T-helper 1 cell (primary cell): ENCODE measurements at places on chromosomes 4 and X.

DNA sequence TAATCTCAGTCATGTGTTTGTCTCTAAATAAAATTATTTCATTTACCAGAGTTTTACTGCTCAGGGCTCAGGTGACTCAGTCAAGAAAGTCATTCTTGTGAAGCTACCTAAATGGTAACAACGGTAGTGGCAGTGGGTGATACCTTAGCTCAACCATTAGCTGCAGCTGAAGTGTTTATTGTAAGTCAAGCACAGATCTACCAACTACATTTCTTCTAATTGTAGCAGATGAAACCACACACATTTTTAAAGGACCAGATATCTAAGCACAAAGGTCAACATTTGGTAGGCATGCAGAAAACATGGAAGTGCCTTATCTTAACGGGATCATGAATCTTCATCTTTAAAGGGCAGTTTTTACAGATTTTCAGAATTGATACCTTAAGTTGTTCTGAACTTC, 79.1 kb downstream of the FAT4 start:
- DNase-seq = no peak

DNA sequence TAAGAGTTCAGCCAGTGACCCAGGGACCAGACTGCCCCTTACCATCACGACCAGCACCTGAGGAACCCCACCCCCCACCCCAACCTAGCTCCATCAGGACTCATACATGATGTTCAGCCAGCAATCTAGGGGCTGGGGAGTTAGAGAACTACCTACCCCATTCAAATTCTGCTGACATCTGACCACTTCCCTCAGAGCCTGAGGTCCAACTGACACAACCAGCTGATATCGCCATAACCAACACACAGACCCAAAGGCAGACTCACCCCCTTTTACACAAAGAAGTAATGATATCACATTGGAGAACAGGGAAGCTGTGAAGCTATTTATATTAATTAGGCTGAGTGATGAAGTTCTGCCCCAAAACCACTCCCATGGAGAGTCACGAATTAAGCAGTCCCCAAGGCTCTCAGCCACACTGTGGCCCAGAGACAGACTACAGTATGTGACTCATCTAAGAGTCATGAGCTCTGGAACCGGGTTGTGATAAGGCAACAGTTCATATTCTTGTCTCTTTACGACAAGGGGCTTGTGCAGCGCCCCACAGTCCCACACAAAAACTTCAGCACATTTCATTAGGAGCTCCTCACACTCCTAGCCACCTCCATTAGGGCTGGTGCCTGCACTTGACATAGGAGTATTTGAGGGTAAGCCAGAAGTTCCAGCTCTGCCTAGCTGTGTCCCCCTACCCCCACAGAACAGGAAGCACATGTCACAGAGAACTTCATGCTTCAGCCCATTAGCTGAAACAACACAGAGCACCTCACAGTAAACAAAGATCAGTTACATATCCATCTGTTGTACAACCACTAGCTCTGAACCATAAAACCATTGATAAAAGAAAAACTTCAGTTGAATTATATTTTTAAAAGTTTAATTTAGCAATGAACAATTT, 184.7 kb upstream of the ZCCHC13 start:
- no peak for DNase-seq

GRCh38 chrX:118211891-118212816, 95.5 kb upstream of the KLHL13 start:
- DNase-seq = no peak

DNA sequence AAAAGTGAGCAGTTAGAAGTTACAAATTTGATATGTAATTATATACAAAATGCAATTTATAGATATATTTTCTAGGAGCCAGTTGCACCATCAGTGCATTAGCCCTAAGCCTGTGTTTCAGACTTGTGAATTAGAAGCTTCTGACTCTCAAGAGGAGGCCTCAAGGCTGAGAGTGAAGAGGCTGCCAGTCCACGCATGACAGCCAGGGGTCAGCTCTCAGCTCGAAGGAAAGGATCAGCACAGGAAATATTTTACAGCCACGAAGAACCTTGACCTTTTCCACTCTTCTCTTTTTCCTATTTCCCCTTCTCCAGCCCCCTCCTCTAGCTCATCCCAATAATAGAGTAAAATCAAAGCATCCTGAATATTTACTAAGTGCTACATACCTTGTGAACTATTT, 642.4 kb downstream of the TRIML1 start:
- DNase-seq = no peak

DNA sequence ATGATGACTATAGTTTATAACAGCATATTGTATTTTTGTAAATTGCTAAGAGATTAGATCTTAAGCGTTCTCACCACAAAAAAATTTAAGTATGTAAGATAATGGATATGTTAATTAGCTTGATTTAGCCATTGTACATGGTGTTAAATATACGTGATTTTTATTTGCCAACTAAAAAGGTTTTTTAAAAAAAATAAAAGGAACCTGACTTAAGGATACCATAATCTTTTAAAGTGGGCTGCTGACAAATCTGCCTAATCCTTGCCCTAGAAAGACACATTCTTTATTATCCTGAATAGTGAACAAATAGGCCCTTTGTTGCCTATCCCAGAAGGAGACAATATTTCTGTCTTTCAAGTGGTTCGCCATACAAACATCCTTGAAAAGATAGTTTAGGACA, 94.6 kb upstream of the FAM47C start:
- DNase-seq = no peak

- DNase-seq = no peak
Measured at GRCh38 chr4:138674209-138674608, 341.4 kb upstream of the NOCT start.

- DNase-seq = no peak
Measured at GRCh38 chr4:153275380-153276276, 68.9 kb upstream of the MND1 start.

GRCh38 chr4:3786196-3786869, 20.1 kb downstream of the ADRA2C start:
- no peak for DNase-seq

GRCh38 chrX:40108959-40109287, 11.2 kb upstream of the BCOR start:
- DNase-seq = peak; percentile 65

- no peak for DNase-seq
Measured at GRCh38 chr4:150297861-150298474, 219.7 kb downstream of the DCLK2 start.

DNA sequence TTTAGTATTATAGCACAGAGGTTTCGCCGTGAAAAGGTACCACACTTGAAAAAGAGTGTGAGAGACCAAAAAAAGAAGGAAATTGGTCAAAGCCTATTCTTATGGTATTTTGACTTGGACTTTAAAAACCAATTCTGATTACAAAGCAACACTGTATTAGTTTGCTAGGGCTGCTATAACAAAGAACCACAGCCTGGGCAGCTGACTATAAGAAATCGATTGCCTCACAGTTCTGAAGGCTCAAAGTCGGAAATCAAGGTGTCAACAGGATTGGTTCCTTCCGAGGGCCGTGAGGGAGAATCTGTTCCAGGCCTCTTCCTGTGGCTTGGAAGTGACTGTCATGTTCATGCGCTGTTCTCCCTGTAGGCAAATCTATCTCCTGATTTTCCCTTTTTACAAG, 17.9 kb downstream of the DAPP1 start:
- DNase-seq = no peak

GRCh38 chrX:373641-374471, 12.9 kb downstream of the PPP2R3B start:
- DNase-seq = no peak

DNA sequence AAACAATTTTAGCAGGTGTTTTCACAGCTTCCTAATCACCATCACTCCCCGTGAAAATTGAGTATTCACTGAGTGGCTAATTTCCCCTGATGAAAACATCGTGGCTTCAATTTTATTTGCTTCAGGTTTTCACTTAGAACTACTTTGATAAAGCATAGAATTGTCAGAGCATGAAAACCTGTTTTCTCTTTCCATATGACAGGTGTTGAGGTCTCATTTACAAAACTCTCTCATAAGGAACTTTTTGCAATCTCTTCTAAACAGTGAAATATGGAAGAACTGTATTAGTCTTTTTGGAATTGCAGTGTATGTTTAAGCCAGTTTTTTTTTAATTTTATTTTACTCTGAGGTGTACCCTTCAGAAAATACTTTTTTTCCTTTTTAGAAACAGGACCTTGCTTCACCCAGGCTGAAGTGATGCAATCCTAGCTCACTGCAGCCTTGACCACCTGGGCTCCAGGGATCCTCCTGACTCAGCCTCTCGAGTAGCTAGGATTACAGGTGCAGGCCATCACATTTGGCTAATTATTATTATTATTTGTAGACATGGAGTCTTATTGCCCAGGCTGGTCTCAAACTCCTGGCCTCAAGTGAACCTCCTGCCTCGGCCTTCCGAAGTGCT, 111.2 kb upstream of the RAPGEF2 start:
- no peak for DNase-seq

DNA sequence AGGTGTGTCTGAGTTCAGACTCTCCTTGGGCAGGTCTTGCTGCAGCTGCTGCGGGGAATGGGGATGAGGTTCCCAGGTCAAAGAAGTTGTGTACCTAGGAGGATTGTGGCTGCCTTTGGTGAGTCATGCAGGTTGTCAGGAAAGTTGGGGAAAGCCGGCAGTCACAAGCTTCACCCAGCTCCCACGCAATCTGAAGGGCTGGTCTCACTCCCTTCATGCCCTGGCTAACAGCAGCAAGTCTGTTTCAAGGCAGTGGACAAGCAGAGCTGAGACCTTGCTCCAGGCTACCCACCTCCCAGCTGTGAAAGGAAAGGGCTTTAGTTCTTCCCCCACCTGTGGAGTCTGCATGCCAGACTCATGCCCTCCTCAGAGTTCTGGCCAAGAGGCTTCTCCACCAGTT, 287.2 kb downstream of the DTHD1 start:
- no peak for DNase-seq

GRCh38 chr4:150710770-150711375, 128.9 kb downstream of the MAB21L2 start:
- DNase-seq = no peak

GRCh38 chrX:123884809-123885408, 25.1 kb downstream of the XIAP start:
- DNase-seq = no peak

- DNase-seq = peak; percentile 81
Measured at GRCh38 chr4:6574747-6575502, at the start of gene MAN2B2. Gene MAN2B2 (plus strand): TSS chr4:6575189. CDS start chr4:6575211, 22 bp downstream.

- no peak for DNase-seq
Measured at GRCh38 chr4:48489683-48490011, 405 bp upstream of the ZAR1 start.

- no peak for DNase-seq
Measured at GRCh38 chr4:151344948-151345347, 19.5 kb upstream of the SH3D19 start.

DNA sequence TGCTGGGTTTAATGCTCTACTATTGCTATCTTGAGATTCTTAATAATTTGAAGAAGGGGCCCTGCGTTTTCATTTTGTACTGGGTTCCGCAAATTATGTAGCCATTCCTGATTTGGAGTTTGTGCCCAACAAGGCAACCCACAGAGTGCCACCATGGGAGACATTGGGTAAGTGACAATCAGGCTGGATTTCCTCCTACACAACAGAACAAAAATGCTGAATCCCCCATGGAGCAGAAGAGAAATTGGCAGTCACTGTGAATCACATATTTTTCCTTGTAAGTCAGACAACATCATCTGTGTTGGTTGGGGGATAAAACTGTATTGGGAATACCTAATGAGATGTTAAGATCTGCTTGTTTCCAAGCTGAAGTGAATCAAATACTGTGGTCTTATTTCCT, 80.9 kb downstream of the CNGA2 start:
- DNase-seq = no peak
